ENCODE measurements at places on chromosomes 12 and 14. TPM values are rescaled to one million over a fixed set of nuclear protein-coding genes. Genes with fewer than 3 reads are reported as not detected.

- H3K27me3 ChIP-seq, result no peaks in the 10 kb centered on the region
- DNase-seq, result no peak
- H3K4me1 ChIP-seq, result no peaks in the 10 kb centered on the region
- H3K4me3 ChIP-seq, result no peak overlapping the region
- no peak overlapping the region for H3K27ac ChIP-seq
These were observed 15.6 kb downstream of the LGR5 start for GRCh38 chr12:71455028-71455737.

DNA sequence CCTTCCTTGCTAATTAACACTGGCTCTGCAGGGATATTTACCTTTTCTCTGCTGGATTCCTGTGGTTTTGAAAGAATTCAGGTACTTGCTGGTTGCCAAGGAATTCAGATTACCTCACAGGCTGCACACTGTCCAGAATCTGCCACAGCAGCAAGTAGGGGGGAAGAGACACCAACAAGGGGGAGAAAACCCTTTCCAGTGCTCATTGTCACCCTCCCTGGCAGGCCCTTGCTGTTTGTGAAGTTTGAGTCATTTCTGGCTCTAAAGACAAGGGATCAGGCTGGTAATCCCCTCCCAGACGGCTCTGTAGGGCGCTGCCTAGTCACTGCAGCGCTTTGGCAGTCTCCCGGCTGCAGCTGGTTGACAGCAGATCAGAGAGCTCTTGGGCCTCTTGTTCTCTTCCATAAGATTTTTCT is 50.8 kb downstream of the TTLL5 start:
- DNase-seq, result peak; percentile 91
- H3K27ac ChIP-seq, result peak overlapping the region; percentile 89
- no peak overlapping the region for H3K4me3 ChIP-seq
- no peaks in the 10 kb centered on the region for H3K27me3 ChIP-seq

DNA sequence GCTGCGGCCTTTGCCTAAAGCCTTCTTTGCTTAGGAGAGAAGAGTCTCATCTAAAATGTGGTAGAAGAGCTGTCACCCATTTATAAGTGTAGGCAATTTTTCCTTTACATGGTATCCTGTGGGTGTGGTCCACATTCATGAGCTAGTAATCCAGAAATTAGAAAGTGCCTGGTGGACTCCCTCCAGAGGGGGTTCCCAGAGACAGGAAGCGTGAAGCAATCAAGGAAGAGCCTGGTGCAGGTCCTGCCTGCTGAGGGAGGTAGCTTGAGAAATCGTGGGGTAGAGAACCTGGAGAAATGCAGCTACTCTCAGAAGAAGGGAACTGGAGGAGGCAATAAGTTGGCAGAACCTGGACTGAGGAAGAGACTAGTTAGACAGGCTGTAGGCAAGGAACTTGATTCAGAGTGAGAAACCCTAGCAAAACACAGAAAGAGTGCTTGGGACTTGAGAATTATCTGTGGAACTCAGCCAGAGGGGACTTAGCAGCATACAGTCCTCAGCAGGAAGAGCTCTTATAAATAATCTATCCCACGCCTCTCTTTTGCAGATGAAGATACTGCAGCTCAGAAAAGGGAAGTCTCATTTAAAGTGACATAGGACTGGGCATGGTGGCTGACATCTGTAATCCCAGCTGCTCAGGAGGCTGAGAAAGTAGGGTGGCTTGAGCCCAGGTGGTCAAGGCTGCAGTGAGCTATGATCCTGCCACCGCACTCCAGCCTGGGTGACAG is 182.4 kb upstream of the CCND2 start:
- no peak overlapping the region for H3K27ac ChIP-seq
- peak; percentile 38 for DNase-seq
- H3K27me3 ChIP-seq, result no peaks in the 10 kb centered on the region

DNA sequence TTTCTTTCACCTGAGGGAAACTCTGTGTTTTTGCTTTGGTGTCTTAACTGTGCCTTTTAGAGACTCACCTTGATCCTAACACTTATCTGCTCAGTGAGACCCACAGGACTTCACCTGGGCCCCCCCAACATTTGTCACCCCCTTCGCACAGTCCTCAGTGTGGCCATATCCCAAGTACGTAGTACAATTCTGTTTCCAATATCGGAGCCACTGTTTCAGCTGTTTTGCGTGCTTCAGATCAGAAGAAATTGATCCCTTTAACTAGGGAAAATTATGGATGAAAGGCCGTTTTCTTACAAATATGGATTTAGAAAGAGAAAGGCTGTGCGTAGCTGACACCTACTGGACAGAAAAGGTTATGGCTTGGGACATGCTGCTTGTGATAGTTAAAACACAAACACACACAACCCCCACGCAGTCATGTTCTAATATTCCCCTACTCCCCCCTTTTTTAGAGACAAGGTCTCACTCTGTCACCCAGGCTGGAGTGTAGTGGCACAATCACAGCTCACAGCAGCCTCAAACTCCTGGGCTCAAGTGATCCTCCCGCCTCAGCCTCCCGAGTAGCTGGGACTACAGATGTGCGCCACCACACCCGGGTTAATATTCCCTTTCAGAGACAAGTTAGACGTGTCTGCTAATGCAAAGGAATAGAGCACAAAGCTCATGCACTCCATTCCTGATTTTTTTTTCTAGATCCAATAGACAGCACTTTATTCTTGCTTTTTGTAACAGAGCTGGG is 3.6 kb upstream of the SLC7A8 start:
- H3K27ac ChIP-seq, result no peak overlapping the region
- DNase-seq, result peak; percentile 78
- H3K36me3 ChIP-seq, result no peaks in the 10 kb centered on the region
- peaks cover 11% of the 10 kb centered on the region for H3K27me3 ChIP-seq

- H3K4me3 ChIP-seq, result no peak overlapping the region
- peak; percentile 96 for DNase-seq
- H3K36me3 ChIP-seq, result no peaks in the 10 kb centered on the region
- H3K27me3 ChIP-seq, result no peaks in the 10 kb centered on the region
These were observed 356.4 kb upstream of the DDHD1 start for GRCh38 chr14:53509276-53510244.

- H3K4me1 ChIP-seq, result peaks cover 62% of the 10 kb centered on the region
- H3K4me3 ChIP-seq, result no peak overlapping the region
- DNase-seq, result no peak
- no peaks in the 10 kb centered on the region for H3K27me3 ChIP-seq
- H3K36me3 ChIP-seq, result peaks cover 58% of the 10 kb centered on the region
These were observed 19.0 kb downstream of the FAM181A start for GRCh38 chr14:93946104-93946503.

DNA sequence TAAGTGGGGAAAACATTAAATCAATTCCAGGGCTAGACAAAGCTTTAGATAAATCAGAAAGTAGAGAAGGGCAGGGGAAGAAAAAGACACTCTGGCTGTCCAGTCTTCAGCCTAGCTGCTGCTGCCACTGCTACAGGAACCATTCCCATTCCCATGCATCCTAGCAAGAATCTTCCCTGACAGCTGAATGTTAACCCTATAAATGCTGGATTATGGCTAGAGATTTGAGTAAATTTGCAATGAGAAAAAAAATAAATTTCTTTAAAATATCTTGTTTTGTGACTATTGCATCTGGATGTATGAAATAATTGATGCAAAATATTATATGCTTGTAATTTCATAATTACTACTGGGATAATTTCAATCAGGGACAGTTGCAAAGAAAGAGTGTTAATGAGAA is 15.0 kb upstream of the CDKN3 start:
- no peak overlapping the region for H3K27ac ChIP-seq
- peaks cover 3% of the 10 kb centered on the region for H3K27me3 ChIP-seq
- peaks cover 2% of the 10 kb centered on the region for H3K4me1 ChIP-seq
- H3K36me3 ChIP-seq, result no peaks in the 10 kb centered on the region

- no peaks in the 10 kb centered on the region for H3K27me3 ChIP-seq
- no peak for DNase-seq
- no peaks in the 10 kb centered on the region for H3K4me1 ChIP-seq
These were observed 59.1 kb upstream of the BICD1 start for GRCh38 chr12:32047357-32048212.

DNA sequence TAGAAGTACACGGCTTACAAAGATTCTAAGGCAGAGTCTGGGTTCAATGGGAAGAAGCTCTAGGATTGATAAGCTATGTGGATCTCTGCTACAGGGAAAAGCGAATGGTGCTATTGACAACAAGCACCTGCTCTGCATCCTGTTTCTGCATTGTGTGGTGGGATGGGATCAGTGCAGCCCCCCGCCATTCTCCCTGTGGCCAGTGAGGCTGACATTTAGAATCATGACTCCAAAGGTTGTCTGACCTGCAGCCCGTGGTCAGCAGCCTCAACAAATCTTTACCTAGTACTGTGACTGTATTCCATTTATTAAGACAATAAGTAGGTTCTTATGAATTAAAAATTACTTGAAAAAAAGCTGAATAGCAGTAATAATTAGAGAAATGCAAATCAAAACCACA is 1477.0 kb upstream of the TMEM132C start:
- H3K4me1 ChIP-seq, result no peaks in the 10 kb centered on the region
- no peak for DNase-seq
- H3K27ac ChIP-seq, result no peak overlapping the region
- H3K36me3 ChIP-seq, result no peaks in the 10 kb centered on the region
- no peaks in the 10 kb centered on the region for H3K27me3 ChIP-seq

DNA sequence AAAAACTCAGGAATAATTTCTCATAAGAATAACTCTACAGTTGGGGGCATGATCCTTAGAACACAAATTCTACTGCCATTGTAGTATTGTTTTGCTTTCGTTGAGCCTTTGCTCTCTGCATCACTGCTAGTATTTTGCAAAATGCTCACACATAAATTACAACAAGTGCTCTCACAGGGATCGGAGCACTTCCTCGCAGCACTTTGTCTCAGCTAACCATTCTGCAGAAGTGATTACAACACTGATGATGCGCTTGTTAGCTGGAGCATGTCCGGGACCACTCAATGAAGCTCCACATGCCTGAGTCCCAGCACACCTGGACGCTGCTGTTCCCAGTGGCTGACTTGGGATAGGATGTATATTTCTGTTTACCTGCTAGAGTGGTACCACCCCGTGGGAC is 31.6 kb downstream of the MOAP1 start:
- H3K4me1 ChIP-seq, result no peaks in the 10 kb centered on the region
- H3K27ac ChIP-seq, result no peak overlapping the region
- peaks cover 5% of the 10 kb centered on the region for H3K27me3 ChIP-seq
- no peak overlapping the region for H3K4me3 ChIP-seq
- no peaks in the 10 kb centered on the region for H3K36me3 ChIP-seq

DNA sequence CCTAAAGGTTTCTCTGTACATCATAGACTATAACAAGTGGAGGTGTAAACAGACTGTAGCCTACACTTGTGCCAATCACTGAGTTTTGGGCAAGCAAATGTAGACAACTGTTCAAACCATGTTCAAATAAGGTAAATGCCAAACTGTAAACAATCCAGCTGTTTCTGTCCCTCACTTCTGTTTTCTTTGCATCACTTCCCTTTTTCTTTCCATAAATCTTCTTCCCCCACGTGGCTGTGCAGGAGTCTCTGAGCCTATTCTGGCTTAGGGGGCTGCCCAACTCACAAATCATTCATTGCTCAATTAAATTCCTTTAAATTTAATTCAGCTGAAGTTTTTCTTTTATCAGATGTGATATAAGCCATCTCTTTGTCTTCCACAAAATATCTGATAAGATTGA is 65.1 kb upstream of the CPM start:
- no peaks in the 10 kb centered on the region for H3K36me3 ChIP-seq
- peak; percentile 33 for DNase-seq
- no peak overlapping the region for H3K4me3 ChIP-seq
- no peaks in the 10 kb centered on the region for H3K27me3 ChIP-seq
- H3K4me1 ChIP-seq, result no peaks in the 10 kb centered on the region

TMPRSS12 gene
- polyA plus RNA-seq, result not detected

GPHN gene
- polyA plus RNA-seq, result 17.6 TPM

PTMS gene
- polyA plus RNA-seq, result 371 TPM

VRTN gene
- 0.08 TPM for polyA plus RNA-seq

HOXC10 gene
- polyA plus RNA-seq, result 43.8 TPM

All from muscle of leg (tissue), 16 donors.